ENCODE measurements at places on chromosomes 16 and 17. TPM values are rescaled to one million over a fixed set of nuclear protein-coding genes. Genes with fewer than 3 reads are reported as not detected.

DNA sequence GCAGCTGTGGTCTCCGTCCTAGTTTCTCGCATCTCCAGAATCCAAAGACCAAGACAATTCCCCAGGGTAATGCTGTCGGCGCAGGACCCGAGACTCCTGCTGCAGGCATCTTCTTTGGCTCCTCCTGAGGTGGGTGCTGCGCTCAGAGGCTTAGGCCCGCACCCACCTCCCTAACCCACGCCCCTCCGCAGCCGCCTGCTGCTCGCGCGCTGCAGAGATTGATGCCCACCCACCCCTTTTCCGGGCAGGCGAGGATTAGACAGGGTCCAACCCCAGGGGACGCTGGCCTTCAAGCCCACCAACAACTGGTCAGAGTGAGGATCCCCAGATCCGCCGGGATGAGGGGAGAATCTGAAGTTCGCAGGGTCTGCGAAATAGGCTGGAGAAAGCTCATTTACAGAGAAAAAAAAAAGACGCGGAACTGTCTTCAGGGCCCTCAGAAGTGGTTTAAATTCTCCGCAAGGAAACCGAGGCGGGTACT lies 27.9 kb downstream of the SLFN11 start:
- DNase-seq: no peak

- no peak for DNase-seq
These were observed 1.9 kb upstream of the LCMT1 start for GRCh38 chr16:25109643-25110042.

DNA sequence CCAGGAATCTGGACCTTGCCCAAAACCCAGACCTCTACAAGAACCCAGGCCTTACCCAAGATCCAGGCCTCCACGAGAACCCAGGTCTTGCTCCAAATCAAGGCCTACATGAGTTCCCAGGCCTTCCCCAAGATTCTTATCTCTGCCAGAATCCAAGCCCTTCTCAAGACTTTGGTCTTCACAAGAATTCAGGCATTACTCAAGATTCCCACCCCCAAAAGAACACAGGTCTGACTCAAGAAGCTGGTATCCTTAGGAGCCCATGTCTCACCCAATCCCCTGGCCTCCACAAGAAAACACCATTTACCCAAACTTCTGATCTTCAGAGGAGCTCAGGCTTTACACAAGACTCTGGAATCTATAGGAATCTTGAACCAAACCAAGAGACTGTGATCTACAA lies 2.6 kb downstream of the SPEM3 start:
- no peak for DNase-seq

- DNase-seq: no peak
These were observed 6.1 kb upstream of the CDR2 start for GRCh38 chr16:22380529-22380928.

GRCh38 chr17:57999496-58000017 lies 7.5 kb downstream of the SRSF1 start:
- DNase-seq: peak; percentile 57

DNA sequence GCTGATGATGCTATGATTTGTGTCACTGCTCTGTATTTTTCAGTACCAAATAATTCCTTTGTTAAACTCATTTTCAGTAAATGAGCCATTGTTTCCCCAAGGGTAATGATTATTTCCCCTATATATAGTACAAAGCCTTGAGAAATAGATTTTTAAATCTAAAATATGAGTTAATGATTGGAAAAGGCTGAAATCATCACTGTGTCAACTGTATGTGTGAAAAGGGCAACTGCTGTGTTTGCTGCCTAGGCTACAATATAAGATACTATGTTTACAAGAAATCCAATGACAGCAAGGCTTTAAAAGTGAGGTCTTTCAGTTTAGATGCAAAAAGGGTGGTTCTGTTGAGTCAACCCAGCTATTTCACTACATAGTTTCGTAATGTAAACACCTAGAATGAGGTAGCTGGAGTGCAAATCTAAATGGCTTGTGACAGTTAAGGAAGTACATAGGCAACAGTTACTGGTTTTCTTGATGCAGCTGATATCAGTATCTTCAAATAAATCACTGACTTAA lies 15.3 kb downstream of the NLK start:
- no peak for DNase-seq

DNA sequence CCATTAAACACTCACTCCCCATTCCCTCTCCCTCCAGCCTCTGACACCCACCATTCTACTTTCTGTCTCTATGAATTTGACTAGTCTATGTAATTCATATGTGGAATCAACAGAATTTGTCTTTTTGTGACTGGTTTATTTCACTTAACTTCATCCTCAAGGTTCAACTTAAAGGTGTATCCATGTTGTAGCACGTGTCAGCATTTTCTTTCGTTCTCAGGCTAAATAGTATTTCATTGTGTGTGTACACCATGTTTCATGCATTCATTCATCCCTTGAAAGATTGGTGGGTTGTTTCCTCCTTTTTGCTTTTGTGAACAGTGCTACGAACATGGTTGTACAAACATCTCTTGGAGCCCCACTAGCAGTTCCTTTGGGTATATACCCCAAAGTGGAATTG lies 36.0 kb downstream of the ATP2C2 start:
- no peak for DNase-seq

The CTRL gene
- polyA plus RNA-seq: 4.3 TPM

The DHRS11 gene
- polyA plus RNA-seq: 5.9 TPM

The KRT20 gene
- polyA plus RNA-seq: not detected

The SRCIN1 gene
- 0.96 TPM for polyA plus RNA-seq

The MFAP4 gene
- 248 TPM for polyA plus RNA-seq

The TEKT1 gene
- polyA plus RNA-seq: not detected

The TADA2A gene
- 23.2 TPM for polyA plus RNA-seq

The MT1M gene
- 1.2 TPM for polyA plus RNA-seq
